CD4-positive, alpha-beta T cell (primary cell): ENCODE measurements at places on chromosomes 6 and 20.

GRCh38 chr6:70889270-70889669 is 67.6 kb downstream of the B3GAT2 start:
- H3K4me3 ChIP-seq = no peak overlapping the region
- no peaks in the 10 kb centered on the region for H3K27me3 ChIP-seq
- no peak for DNase-seq
- no peaks in the 10 kb centered on the region for H3K4me1 ChIP-seq

GRCh38 chr6:2725999-2726567 is 24.6 kb downstream of the MYLK4 start:
- no peak overlapping the region for H3K4me3 ChIP-seq

DNA sequence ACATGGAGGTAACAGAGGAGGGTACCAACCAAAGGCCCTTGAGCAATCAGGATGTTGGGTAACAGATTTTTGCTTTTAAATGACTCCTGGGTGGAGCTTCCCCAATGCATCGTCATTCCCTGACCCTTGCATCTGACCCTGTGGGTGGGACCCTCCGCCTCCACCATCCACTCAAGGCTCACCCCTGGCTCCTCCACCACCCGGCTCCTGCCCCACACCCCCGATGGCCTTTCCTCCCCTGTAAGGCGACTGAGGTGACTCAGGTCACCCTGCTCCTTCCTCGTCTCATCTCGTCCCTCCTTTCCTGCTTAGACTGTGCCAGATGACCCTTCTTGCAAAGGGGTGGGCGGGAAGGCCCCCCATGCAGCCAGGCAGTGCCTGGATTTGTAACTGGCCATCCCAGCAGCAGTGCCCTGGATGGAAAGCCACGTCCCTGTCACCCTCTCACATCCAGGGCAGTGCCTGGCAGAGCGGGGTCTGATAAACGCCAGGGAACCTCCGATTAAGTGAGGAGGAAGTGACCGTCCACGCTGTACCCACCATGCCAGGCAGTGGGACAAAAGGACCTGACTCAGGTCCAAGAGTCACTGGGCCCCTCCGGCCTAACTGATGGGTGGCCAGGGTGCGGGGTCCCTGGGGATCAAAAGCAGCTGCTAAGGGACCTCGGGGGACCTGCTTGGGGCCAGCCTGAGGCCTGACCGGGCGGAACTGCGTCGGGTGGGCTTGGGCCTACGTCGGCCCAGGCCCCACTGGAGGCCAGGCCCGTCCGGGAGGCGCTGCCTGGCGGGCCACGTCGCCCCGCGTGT is 624 bp upstream of the NPEPL1 start:
- H3K36me3 ChIP-seq = peaks cover 14% of the 10 kb centered on the region
- peak; percentile 17 for DNase-seq
- peaks cover 23% of the 10 kb centered on the region for H3K4me1 ChIP-seq
- no peaks in the 10 kb centered on the region for H3K27me3 ChIP-seq
- H3K4me3 ChIP-seq = no peak overlapping the region

DNA sequence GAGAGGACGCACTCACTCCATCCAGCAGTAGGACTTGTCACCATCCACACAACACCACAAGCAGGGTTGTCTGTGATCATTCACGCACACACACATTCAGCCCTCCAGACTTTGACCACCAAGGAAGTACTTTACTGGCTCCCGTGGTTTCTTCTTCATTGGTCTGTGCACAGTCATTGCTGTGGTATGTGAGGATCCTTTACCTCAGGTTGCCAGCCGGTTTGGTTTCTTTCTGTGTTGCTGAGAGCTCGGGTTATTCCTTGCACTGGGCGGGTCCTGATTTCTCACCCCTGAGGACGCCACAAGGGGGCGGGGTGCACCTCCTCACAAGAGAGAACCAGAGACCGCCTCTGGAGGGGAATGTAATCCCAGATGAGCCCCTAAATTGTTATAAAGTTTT is 11.2 kb downstream of the SLC35A1 start:
- DNase-seq = no peak
- H3K27me3 ChIP-seq = no peaks in the 10 kb centered on the region
- no peak overlapping the region for H3K27ac ChIP-seq
- no peak overlapping the region for H3K4me3 ChIP-seq
- peaks cover 10% of the 10 kb centered on the region for H3K36me3 ChIP-seq
- no peaks in the 10 kb centered on the region for H3K4me1 ChIP-seq

GRCh38 chr6:107845777-107846176 is 21.7 kb upstream of the SCML4 start:
- no peak overlapping the region for H3K27ac ChIP-seq
- H3K4me1 ChIP-seq = peaks cover 23% of the 10 kb centered on the region
- H3K4me3 ChIP-seq = no peak overlapping the region
- DNase-seq = no peak
- no peaks in the 10 kb centered on the region for H3K36me3 ChIP-seq

DNA sequence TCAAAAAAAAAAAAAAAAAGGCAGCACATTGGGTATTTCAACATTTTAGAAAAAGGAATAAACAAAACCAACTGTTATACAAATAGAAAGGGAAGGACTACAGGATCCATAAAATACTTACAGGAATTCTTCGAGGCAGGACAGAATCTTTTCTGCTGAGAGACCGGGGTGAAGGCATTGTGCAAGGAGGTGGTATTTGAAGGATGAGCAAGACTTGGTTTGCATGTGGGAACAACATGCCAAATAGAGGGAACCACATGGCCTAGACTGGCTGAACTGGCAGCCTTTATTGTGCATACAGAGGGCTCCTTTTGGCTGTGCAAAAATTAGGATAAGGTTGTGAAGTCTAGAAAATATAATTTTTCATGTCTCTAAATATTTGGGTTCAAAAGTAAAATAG is 62.9 kb downstream of the SCAND1 start:
- no peaks in the 10 kb centered on the region for H3K27me3 ChIP-seq
- no peak overlapping the region for H3K4me3 ChIP-seq
- H3K4me1 ChIP-seq = no peaks in the 10 kb centered on the region
- H3K36me3 ChIP-seq = peaks cover 18% of the 10 kb centered on the region
- DNase-seq = no peak

DNA sequence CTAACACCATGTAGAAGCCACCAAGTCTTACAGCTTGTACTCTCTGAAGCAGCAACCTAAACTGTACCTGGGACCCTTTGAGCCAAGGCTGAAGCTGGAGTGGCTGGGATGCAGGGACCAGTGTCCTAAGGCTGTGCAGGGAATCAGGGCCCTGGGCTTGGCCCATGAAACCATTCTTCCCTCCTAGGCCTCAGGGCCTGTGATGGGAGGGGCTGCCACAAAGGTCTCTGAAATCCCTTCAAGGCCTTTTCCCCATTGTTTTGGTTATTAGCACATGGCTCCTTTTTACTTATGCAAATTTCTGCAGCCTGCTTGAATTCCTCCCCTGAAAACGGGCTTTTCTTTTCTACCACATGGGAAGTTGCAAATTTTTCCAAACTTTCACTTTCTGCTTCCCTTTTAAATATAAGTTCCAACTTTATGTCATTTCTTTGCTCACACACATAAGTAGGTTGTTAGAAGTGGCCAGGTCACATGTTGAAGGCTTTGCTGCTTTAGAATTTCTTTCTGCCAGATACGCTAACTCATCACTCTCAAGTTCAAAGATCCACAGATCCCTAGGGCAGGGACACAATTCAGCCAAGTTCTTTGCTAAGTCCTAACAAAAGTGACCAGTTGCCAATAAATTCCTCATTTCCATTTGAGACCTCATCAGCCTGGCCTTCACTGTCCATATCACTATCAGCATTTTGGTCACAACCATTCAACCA is 28.2 kb upstream of the ATXN1 start:
- no peak overlapping the region for H3K27ac ChIP-seq
- H3K36me3 ChIP-seq = no peaks in the 10 kb centered on the region
- H3K27me3 ChIP-seq = no peaks in the 10 kb centered on the region
- H3K4me1 ChIP-seq = no peaks in the 10 kb centered on the region

DNA sequence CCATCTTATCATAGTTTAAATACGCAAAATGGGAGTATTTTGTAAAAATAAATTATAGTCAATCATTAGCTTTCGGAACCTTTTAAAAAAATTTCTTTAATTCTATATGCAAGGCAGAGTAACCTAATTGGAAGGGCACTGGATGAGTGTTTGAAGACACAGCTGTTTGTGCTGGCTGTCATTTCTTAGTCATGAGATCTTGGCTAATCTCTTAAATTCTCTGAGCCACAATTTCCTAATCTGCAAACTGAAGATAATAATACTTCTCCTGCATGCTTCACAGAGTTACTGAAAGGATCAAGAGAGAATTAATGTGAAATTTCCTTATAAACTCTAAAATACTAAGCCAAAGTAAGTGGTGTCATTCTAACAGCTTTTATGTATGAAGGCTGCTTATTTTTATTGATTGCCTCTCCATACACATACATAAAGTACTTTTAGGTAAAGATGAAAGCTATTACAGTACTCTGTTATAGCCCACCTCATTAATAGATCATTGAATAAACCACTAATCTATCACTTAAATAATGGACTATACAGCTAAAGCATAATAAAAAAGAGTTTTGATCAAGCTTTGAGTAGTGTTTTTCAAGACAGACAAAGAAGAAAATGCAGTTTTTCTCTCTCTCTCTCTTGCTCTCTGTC is 383.7 kb upstream of the IRAK1BP1 start:
- no peak for DNase-seq
- H3K4me1 ChIP-seq = no peaks in the 10 kb centered on the region
- H3K4me3 ChIP-seq = no peak overlapping the region
- no peaks in the 10 kb centered on the region for H3K27me3 ChIP-seq

DNA sequence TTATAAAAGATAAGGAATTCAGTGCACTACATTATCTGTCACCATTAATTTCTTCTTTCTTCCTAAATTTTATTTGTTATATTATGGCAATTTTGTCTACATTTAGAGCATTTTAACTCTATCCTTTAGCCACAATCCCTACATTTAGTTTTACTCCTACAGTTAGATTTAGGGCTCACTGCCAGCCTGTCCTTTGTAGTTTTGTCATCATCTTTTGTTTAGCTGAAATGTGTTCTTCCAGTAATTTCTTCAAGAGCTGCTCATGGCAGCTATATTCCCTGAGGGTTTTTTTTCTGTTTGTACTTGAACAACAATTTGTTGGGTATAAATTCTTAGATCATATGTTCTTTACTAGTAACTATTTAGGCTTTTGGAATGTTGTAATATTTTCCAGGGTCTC is 72.7 kb upstream of the B3GAT2 start:
- no peak overlapping the region for H3K27ac ChIP-seq
- no peaks in the 10 kb centered on the region for H3K27me3 ChIP-seq
- no peak for DNase-seq
- H3K4me1 ChIP-seq = no peaks in the 10 kb centered on the region

DNA sequence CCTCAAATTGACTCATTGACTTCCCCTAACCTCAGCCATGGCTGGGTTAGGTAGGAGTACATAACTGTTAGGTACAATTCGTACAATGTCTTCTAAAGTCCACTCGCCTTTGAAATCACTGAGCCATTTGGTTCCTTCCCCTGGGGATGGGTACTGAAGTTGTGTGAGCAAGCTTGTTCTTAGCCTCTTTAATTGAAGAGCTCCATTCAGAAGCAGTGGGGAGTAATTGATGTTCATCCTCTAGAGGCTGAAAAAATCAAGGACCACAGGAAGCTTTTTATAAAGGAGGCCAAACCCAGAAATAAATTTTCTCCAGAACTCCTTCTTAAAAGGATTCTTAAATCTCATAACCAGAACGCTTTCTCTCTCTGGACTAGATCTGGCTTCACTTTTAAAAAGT is 60.6 kb downstream of the ANKS1A start:
- DNase-seq = no peak
- no peak overlapping the region for H3K27ac ChIP-seq
- H3K36me3 ChIP-seq = no peaks in the 10 kb centered on the region
- H3K4me3 ChIP-seq = no peak overlapping the region
- no peaks in the 10 kb centered on the region for H3K27me3 ChIP-seq
- no peaks in the 10 kb centered on the region for H3K4me1 ChIP-seq

DNA sequence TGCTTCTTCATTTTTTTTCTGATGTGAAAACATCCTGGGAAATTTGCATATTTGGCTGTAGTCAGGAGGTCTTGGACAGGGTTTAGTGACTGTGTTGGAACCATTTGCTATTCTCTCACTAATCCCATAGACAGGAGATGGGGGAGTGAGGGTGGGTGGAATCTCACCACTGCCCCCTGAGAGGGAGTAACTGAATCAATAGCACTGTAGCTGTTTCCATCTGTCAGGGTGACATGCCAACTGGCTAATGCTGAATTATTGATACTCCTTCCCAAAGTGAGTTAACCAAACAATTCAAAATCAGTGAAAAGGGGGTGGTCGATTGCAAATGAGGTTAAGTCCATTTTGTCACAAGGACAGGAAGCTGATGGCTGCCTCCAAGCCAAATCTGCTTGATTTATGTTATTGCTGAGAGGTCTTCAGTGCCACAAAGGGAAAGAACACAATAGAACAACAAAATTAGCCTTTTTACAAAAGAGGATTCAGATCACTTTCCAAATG is 55.1 kb upstream of the B3GAT2 start:
- no peak overlapping the region for H3K27ac ChIP-seq
- no peak for DNase-seq
- no peak overlapping the region for H3K4me3 ChIP-seq
- H3K27me3 ChIP-seq = peaks cover 2% of the 10 kb centered on the region

DNA sequence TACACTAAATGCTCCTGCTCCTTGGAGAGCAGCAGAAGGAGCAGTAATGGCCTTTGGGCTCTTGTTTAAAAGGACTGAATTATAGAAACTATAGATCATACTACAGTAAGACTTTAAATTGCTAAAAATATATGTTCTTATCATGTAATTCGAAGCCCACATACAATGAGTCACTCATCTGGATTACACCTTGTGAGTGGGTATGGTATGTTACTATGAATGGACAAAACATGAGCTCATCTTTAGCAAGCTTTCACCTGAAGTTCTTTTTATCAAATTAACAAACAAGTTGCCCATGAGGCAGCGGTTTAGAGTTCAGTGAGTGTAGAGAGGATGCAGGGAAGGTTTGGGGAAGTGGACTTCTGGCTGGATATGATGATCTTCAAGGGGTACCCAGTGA is 114.4 kb upstream of the CCN2 start:
- H3K4me3 ChIP-seq = no peak overlapping the region
- no peaks in the 10 kb centered on the region for H3K4me1 ChIP-seq
- no peak for DNase-seq

GRCh38 chr20:18019068-18019467 is 38.6 kb downstream of the OVOL2 start:
- H3K27me3 ChIP-seq = no peaks in the 10 kb centered on the region
- no peak overlapping the region for H3K4me3 ChIP-seq
- no peaks in the 10 kb centered on the region for H3K4me1 ChIP-seq
- DNase-seq = no peak
- H3K27ac ChIP-seq = no peak overlapping the region
- H3K36me3 ChIP-seq = no peaks in the 10 kb centered on the region

- no peaks in the 10 kb centered on the region for H3K4me1 ChIP-seq
- H3K27ac ChIP-seq = no peak overlapping the region
- peaks cover 30% of the 10 kb centered on the region for H3K36me3 ChIP-seq
- H3K4me3 ChIP-seq = no peak overlapping the region
- no peak for DNase-seq
- no peaks in the 10 kb centered on the region for H3K27me3 ChIP-seq
These were observed 22.0 kb downstream of the ZNF341 start for GRCh38 chr20:33753763-33754162.
